T-helper 17 cell (primary cell): ENCODE measurements at places on chromosomes 5 and 9.

DNA sequence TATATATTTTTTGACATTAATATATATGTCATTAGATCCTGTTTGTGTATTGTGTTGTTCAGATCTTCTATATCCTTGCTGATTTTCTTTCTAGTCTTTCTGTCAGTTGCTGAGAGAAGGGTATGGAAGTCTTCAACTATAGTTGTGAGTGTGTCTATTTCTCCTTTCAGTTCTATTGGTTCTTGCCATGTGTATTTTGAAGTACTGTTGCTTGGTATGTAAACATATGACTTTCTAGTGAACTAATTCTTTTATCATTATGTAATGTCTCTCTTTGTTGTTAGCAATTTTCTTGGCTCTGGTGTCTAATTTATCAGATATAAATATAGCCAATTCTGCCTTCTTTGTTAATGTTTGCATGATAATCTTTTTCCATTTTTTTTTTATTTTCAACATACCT is 84.3 kb upstream of the CAST start:
- H3K4me1 ChIP-seq = no peaks in the 10 kb centered on the region
- H3K27ac ChIP-seq = no peak overlapping the region
- no peak overlapping the region for H3K4me3 ChIP-seq

- peaks cover 4% of the 10 kb centered on the region for H3K4me1 ChIP-seq
- H3K36me3 ChIP-seq = no peaks in the 10 kb centered on the region
- peaks cover 8% of the 10 kb centered on the region for H3K27me3 ChIP-seq
- no peak overlapping the region for H3K4me3 ChIP-seq
- DNase-seq = no peak
Measured at GRCh38 chr5:157870837-157871834, 12.2 kb upstream of the CLINT1 start.

GRCh38 chr5:52831786-52832511 is 44.2 kb downstream of the ITGA1 start:
- H3K4me1 ChIP-seq = no peaks in the 10 kb centered on the region
- DNase-seq = no peak
- no peak overlapping the region for H3K4me3 ChIP-seq
- H3K27me3 ChIP-seq = no peaks in the 10 kb centered on the region
- no peak overlapping the region for H3K27ac ChIP-seq
- no peaks in the 10 kb centered on the region for H3K36me3 ChIP-seq

- no peaks in the 10 kb centered on the region for H3K4me1 ChIP-seq
- no peaks in the 10 kb centered on the region for H3K36me3 ChIP-seq
- no peak for DNase-seq
- H3K4me3 ChIP-seq = no peak overlapping the region
- no peak overlapping the region for H3K27ac ChIP-seq
Measured at GRCh38 chr5:85263125-85263524, 878.4 kb upstream of the EDIL3 start.

DNA sequence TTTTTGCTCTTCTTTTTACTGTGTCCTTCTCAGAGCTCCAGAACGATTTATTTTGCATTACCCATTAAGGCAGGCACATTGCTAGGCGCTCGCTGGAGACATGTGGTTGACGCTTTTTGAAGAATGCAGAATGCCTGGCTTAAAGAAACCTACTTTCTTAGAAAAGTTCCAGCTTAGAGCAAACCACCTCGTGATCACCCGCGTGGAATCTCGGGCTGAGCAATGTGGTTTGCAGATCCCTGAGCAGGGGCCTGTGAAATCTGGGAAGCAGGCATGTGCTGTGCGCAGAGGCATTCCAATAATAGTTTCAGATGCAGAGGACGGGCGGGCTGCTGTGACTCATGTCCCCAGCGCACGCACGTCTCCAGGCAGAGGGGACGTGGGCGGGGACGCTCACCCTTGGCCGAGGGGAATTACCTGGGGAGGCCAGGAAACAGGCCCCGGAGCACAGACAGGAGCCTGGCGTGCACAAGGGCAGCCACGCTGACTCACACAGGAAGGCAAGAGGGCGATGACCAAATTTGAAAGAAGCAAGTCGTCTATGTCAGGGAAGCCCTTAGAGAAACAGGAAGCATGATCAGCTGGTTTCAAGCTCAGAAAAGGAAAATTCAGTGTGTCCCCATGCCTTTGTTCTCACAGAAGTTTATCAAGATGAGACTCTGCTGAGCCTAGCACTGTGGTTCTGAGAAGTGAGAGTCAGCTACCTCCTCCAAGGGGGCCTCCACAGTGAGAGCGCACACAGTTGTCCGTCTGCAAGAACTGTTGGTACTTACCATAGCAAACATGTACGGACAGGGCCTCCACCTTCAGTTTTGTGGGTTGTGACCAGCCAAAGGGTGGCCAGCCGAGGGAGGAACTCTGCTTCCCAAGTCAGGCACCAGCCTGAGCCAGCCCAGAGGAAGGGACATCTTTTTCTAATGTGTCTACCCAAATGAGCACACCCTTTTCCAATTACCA is 218.6 kb downstream of the PIK3R1 start:
- H3K4me1 ChIP-seq = peaks cover 34% of the 10 kb centered on the region
- peak overlapping the region; percentile 91 for H3K27ac ChIP-seq
- peak; percentile 69 for DNase-seq
- no peaks in the 10 kb centered on the region for H3K36me3 ChIP-seq
- no peaks in the 10 kb centered on the region for H3K27me3 ChIP-seq
- H3K4me3 ChIP-seq = peak overlapping the region; percentile 84

GRCh38 chr5:158431369-158432029 is 572.6 kb upstream of the CLINT1 start:
- no peak overlapping the region for H3K27ac ChIP-seq
- no peak overlapping the region for H3K4me3 ChIP-seq
- no peaks in the 10 kb centered on the region for H3K27me3 ChIP-seq
- no peak for DNase-seq

- peaks cover 5% of the 10 kb centered on the region for H3K27me3 ChIP-seq
- DNase-seq = no peak
- no peak overlapping the region for H3K27ac ChIP-seq
- H3K4me1 ChIP-seq = peaks cover 3% of the 10 kb centered on the region
- H3K4me3 ChIP-seq = no peak overlapping the region
Measured at GRCh38 chr9:113652355-113653152, 189.0 kb downstream of the RGS3 start.
